ENCODE measurements at places on chromosomes 5 and 9. TPM values are rescaled to one million over a fixed set of nuclear protein-coding genes. Genes with fewer than 3 reads are reported as not detected.

The COL15A1 gene
- total RNA-seq, result 7.0 TPM

The ZNF608 gene
- 5.0 TPM for total RNA-seq

The CCDC152 gene
- 0.96 TPM for total RNA-seq

The PCA3 gene
- 3.4 TPM for total RNA-seq

GRCh38 chr5:31362931-31363568, 168.8 kb downstream of the DROSHA start:
- ATAC-seq, result no peak

- no peak for ATAC-seq
Measured at GRCh38 chr9:522190-522589, 307.5 kb downstream of the DOCK8 start.
